ENCODE measurements at places on chromosomes 5 and 9.

GRCh38 chr9:84759300-84759750 is 89.8 kb downstream of the NTRK2 start:
- DNase-seq = no peak

- DNase-seq = no peak
Observed at GRCh38 chr9:94918038-94918753, 191.7 kb downstream of the AOPEP start.

DNA sequence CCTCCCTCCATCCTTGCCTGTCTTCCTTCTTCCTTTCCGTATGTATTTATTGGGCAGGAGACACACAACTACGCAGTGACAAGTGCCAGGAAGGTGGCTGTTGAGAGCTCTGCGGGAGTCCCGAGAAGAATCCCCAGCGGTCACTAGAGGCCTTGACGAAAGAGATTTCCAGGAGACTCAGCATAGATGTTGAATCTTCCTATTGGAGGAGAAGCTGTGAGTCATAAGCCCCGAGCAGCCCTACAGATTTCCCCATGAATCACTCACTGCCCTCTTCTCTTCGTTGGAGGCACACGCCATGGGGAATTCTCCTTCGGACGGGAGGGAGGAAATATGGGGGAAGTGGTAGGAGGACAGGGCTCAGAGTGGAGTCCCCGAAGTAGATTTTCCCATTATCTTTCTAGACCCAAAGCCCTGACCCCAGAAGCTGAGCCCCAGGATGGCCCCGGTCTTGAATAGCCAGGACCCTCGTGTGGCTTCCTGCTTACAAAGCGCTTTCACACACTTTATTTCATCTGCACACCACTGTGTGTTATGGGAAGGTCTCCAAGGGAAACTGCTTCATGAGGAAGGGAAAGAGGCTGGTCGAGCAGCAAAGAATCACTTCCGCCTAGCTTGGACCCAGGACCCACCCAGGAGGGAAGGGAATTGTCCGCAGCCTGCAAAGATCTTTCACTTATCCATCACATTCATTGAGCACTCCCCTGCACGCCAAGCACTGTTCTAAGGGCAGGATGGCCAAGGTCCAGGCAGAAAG is 12.7 kb downstream of the DUSP1 start:
- no peak for DNase-seq

DNA sequence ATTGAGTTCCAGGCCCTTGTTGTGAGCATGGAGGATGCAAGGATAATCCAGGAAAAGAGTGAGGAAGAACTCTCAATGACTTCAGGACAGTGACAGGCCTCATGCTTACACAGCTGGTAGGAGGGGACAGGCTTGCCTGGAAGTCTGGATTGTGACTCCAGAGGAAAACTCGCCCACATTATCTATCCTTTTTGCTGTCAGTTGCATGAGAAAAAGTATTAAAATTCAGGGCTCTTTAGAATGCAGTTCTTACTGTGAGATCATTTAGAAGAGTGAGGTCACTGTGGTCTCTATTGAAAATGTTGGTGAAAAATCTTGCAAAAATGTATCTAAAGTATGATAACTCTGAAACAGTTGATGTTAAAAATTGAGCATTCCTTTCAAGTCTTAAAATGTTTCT is 30.5 kb downstream of the NTRK2 start:
- no peak for DNase-seq

DNA sequence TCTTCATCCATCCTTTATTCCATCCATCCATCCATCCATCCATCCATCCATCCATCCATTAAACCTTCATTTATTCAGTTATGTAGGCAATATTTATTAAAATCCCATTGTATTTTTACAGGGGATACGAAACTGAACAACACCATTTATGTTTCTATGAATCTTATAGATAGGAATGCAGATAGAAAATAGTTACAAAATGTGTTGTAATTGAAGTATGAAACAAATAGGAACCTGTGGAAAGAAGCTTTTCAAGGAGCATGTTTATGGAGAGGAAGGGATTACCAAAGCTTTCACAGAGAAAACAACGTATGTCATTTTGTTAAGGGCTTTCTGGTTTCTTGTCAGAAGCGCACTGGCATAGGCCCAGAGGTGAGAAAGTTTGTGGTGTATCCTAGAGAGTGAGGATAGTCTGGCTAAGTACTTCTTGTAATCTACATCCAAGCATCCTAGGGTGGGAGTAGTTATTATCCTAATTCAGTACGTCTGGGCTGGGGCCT is 184.0 kb downstream of the CNTLN start:
- DNase-seq = no peak

DNA sequence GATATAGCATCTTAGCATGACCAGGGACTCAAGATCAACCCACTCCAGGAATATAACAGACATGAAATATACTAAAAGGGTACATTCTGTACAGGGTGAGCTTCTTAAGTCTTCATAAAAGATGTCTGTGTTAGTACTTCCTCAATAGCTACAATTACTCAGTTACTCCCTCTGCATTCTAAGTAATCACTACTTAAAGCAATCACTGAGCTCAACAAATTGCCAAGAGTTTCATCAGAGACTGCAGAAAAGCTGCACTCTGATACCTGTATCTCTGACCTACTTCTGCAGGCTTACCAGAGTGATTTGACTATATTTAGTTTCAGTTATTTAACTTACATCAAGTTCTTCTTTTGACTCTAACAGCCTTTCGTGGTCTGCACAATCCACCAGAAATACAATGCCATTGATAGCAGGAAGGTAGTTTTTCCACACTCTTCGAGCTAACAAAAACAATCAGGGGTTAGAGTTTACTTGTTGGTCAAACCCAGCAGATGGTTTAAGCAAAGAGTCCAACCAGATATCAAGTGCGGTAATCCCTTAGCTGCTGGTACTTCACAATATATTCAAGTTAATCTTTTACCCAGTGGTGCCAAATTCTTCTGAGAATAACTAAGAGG is 23.3 kb downstream of the SAR1B start:
- DNase-seq = no peak

DNA sequence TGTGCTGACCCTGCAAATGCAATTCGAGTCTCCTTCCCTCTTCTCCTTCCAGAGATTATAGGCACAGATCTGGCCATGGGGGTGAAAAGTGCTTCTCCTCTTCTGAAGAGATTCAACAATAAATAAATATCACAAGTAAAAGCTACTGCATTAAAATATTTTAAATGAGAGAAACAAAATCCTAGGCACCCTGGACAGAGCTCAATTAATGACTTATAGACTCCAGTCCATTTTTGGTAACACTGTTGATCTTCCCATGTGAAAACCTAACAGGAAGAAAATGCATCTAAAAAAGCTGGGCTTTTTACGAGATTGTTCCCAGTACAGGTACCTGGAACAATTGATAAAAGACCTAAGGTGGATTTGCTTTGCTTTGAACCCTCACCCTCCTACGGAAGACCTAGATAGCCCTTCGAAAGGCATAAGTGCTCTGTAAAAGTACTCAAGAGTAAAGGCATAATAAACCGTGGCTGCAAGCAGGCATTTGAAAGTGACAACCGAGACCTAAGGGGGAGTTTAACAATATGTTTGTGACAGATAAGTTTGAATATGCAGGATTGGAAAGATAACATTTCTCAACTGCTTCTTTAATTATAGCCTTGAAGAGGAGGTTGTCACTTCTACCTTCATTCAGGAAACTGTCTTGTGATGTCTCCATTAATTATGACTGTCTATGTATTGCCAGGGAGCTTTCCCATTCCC is 29.4 kb upstream of the MED10 start:
- no peak for DNase-seq

- DNase-seq = peak; percentile 34
Observed at GRCh38 chr9:136808075-136808805, 492 bp downstream of the RABL6 start.

DNA sequence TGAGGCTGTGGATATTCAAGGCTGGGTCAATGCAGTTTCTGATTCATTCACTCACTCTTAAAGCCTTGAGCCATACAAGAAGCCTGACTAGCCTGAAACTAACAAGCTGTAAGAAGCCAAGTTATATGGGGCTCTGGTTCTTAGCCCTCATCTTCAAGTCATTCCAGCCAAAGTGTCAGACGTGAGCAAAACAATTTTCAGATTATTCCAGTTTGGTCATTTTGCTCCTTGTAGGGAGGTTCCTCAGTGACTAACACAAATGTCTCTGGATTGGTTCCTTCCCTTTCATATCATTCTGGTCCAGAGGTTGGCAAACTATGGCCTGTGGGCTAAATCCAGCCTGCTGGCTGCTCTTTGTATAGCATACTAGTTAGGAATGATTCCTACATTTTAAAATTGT is 12.5 kb upstream of the SHOC1 start:
- no peak for DNase-seq

- DNase-seq = no peak
Observed at GRCh38 chr5:140311011-140311467, 8.1 kb upstream of the PFDN1 start.

- no peak for DNase-seq
Observed at GRCh38 chr5:172701291-172701656, 60.2 kb downstream of the NEURL1B start.

DNA sequence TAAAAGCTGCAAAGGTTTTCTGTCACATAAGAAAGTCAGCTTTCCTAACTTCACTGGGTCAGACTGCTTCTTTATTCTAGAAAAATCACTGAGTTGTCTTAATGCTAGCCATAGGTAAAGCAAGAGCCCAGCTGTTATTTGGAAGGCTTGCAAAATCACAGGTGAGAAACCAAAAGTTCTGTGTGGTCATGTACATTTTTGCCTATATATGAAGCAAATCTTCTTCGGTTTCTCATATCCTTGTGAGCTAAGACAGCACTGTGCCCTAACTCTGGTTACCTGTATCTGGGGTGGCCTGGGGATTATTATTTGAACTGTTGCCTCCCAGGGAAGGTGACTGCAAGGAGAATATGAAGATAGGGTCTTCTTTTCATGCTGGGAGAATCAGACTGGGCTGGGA is 444.9 kb upstream of the CLINT1 start:
- DNase-seq = no peak

GRCh38 chr9:13268469-13268868 is 11.0 kb downstream of the MPDZ start:
- no peak for DNase-seq

- DNase-seq = no peak
Observed at GRCh38 chr9:2727966-2728613, 10.8 kb downstream of the KCNV2 start.

DNA sequence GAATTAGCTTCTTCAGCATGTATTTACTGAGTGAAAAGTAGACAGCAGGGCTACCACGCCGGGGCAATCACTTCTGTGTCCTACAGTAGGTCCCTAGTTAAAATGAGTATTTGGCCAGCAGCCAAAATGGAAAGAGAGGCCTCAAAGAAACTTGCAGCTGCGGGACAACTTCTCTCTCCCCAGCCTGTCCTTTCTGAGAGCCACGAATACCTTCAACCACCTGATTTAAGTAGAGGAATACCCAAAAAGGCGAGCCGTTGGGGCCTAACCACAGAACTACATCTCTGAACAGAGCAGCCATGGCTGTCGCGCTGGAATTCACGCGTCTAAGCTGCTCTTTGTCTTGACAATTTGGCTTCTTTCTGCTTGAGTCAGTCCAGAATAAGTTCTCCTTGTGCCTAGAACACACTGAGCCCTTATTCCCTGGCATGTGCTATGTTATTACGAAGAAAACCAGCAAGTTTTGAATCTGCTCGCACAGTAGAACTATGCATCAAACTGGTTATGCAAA is 43.8 kb upstream of the GOLPH3 start:
- no peak for DNase-seq

- no peak for DNase-seq
Observed at GRCh38 chr9:113558632-113559502, 95.3 kb downstream of the RGS3 start.

GRCh38 chr5:170562166-170562874 is 58.5 kb downstream of the KCNIP1 start:
- no peak for DNase-seq

- DNase-seq = no peak
Observed at GRCh38 chr5:115262011-115262320, 711 bp downstream of the PGGT1B start.

- no peak for DNase-seq
Observed at GRCh38 chr5:154860765-154861164, 2.3 kb downstream of the CNOT8 start.

- DNase-seq = no peak
Observed at GRCh38 chr5:116747881-116748280, 173.3 kb upstream of the SEMA6A start.

DNA sequence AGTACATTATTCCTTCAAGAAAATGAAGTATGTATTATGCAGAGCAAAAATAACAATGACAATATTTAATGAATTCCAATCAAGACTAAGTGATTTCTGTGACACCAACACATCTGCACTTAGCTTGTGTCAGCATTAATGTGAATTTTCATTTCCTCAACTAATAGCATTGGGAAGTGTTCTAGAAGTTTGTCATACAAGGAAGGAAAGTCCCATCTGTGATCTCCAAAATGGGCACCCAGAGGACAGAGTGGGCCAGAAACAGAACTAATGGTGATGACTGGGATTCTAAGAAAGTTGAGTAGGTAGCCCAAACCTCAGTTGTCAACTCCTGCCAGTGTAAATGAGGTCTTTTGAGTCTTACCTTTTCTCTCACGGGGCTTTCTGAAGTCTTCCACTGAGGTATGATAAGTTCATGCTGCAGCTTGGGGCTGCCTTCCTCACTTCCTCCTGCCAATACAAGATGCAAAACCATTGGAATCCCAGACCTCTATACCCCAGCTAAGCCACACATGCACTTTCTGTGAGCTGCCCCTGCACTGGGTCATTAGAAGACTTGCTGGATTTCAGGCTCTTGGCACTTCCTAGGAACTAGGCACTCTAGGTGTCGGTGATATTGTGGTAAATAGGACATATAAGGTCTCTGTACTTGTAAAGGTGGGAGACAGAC is 4.9 kb downstream of the ADAM19 start:
- DNase-seq = no peak

DNA sequence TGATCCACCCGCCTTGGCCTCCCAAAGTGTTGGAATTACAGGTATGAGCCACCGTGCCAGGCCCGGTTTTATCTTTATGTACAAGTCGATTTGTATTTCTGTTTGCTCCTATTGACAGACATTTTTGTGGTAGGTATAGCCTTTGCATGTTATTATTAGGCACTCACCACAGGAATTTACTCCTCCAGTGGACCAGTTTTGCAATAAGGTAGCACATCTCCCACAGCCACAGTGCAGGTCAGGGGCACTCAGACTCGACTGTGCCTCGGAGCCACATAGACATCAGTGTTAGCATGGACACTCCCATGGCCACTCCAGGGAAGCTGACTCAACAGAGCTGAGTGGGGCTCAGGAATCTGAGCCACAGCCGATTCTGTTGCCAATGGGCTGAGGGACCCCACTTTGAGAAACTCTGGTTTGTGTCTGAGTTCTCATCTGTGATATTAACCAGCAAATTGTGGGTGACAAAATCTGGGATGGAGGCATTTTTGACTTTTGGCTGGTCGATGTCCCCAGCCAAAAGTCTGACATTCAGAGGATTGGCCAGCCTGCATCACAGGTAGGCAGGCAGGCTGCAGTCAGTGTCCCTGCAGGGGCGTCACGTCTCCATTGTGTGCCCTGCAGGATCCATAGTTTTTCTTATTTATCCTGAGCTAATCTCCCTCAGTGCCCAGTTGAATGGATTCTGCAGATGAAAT is 15.0 kb upstream of the SHB start:
- no peak for DNase-seq

- DNase-seq = no peak
Observed at GRCh38 chr5:75885321-75885720, 168.1 kb upstream of the POC5 start.

All from T follicular helper cell (primary cell).